ENCODE measurements at places on chromosomes 2 and 18. TPM values are rescaled to one million over a fixed set of nuclear protein-coding genes. Genes with fewer than 3 reads are reported as not detected.

DNA sequence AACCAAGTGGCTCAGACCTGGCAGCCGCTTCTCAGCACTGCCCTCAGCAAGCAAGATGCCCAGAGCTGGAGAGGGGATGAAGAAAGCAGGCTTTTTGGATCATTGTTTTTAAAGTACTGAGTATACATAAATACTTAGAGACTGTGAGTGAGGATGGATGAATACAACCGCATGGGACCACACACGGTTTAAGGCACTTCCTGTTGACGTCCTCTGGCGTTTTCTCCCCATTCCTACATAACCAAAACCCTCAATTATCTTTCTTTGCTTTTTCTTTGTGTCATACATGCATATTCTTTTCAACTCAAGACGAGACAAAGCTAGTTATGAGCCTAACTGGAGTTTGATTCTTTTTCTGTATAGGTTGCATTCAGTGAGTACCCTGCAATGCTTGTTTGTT, 198.4 kb downstream of the GALR1 start:
- no peak for DNase-seq

DNA sequence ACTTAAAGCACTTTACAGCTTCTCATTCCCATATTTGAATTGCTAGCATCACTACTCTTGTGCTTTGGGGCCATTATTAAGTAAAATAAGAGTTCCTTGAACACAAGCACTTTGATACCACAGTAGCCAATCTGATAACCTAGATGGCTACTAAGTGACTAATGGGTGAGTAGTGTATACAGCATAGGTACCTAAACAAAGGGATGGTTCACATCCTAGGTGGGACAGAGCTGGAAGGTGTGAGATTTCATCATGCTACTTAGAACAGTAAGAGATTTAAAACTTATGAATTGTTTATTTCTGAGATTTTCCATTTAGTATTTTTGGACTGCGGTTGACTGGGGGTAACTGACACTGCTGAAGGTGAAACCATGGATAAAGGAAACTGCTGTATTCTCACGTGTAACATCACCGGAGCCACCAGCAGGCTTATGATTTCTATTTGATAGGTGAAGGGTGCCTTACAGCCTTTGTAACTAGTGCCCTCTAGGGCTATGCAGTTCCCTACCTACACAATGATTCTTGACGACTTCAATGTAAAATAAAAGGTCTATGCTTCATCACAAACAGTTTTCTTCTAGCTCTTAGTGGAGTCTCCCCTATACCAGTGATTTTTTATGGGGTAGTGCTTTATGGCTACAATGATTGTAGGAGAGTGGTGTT, 22.1 kb upstream of the CRIM1 start:
- DNase-seq: no peak

DNA sequence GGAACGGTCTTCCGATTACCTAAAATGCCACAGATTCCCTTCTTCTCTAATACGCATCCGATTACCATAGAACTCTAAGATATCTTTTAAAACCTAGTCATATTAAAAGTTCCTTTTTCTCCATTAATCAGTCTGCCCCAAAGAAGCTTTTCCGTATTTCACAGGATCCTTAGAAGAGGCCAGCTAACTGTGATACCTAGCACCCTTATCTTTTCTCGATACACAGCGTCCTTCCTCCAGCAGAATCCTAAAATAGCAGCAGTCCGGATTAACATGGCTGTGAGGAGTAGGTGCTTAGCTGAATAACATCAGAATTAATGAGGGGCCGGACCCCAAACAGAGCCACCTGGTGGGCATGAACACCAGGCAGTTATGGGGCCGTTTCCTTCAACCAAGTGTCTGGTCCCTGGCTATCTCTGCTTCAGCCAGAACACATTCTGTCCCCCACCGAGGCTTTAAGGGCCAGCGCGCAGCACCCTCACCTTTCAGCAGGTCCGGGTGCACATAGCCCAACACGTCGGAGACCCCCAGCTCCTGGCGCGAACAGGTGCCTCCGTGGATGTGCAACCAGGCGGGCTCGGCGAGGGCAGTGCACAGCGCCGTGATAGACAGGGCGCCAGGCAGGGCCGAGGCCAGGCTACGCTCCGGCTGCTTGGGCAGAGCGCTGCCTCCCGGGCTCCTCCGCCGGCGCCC, 995 bp downstream of the TMEM127 start:
- no peak for DNase-seq

- DNase-seq: peak; percentile 51
Measured at GRCh38 chr2:113240150-113240914, 38.4 kb downstream of the PAX8 start.

GRCh38 chr2:212276813-212277212, 261.8 kb downstream of the ERBB4 start:
- DNase-seq: no peak

DNA sequence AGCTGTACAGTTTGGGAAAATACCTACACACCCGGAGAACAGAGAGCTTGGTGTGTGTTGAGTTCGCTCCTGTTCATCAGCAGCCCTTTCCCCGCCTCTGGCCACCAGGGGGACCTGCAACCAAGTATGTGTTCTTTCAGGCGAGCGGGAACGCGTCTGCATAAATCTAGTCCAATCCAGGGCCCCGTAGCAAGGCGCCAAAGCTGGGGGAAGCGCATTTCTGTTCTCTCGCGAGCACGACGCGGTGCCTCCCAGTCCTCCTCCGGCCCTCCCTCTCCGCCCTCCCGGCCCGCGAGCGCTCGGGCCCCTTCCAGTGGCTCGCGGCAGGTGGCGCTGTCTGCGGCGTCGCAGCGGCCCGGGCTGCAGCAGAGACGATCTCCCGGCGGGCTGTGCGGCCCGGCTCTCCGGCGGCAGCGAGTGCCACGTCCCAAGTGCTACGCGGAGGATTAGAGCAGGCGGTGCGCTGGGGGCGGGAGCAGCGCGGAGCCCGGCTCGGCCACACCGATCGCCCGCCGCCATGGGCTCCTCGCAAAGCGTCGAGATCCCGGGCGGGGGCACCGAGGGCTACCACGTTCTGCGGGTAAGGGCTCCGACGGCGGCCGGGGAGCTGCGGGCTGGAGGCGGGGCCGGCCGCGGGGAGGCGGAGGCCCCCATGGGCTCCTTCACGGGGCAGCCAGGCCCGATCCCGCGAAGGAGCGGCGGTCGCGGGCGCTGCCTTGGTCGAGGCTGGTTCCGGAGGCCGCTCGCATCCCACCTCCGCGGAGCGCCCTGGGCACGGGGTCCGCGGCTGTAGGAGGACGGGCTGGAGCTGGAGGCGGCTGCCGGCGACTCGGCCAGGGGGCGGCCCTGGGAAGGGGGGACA, at the start of gene GORASP2:
Gene GORASP2, plus strand, starts transcription at position 430 of the 862 bp plus-strand sequence. Its CDS starts 88 bp downstream, at position 518.
- DNase-seq: peak; percentile 97

- no peak for DNase-seq
Measured at GRCh38 chr2:40470822-40471813, 19.2 kb upstream of the SLC8A1 start.

DNA sequence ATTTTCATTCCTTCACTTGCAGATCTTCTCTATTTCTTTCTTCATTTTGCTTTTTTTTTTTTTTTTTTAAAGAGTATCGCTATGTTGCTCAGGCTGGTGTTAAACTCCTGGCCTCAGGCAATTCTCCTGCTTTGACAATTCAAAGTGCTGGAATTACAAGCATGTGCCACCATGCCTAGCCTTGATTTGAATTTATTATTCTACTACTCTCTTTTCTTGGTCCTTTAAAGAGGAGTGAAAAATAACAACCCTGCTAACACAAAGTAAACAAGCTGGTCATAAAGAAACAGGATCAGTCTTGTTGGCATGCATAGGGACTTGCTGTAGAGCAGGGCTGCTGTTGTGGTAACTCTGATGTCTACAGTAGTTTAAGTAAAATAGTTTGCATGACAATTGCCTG, 1615.3 kb upstream of the ZEB2 start:
- DNase-seq: no peak

HAAO gene
- not detected for total RNA-seq

SRD5A2 gene
- not detected for total RNA-seq

DNA sequence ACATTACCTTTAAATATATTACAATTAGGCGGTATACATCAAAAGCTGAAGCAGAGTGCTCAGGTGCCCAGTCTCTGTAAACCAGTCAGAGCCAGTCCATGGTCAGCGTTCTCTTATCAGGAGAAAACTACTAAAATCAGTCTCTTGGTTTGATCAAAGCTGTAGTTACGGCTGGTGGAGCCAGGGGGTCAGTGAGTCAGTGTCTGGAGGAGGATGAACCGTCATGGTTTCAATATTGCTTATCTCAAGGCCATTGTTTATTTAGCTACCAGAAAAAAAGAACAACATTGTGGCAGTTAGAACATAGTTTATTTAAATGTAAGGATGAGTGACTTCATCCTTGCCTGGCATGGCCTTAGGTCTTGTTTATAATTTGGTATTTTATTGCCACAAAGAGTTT, 71.3 kb upstream of the NYAP2 start:
- peak; percentile 9 for DNase-seq

- DNase-seq: no peak
Measured at GRCh38 chr2:134396493-134396892, 142.6 kb downstream of the MGAT5 start.

GRCh38 chr2:195352581-195352980, 304.4 kb upstream of the SLC39A10 start:
- no peak for DNase-seq

RBBP8 gene
- 5.4 TPM for total RNA-seq

C2orf72 gene
- total RNA-seq: 0.29 TPM

- no peak for DNase-seq
Measured at GRCh38 chr2:228017784-228018183, 146.4 kb downstream of the DAW1 start.

DNA sequence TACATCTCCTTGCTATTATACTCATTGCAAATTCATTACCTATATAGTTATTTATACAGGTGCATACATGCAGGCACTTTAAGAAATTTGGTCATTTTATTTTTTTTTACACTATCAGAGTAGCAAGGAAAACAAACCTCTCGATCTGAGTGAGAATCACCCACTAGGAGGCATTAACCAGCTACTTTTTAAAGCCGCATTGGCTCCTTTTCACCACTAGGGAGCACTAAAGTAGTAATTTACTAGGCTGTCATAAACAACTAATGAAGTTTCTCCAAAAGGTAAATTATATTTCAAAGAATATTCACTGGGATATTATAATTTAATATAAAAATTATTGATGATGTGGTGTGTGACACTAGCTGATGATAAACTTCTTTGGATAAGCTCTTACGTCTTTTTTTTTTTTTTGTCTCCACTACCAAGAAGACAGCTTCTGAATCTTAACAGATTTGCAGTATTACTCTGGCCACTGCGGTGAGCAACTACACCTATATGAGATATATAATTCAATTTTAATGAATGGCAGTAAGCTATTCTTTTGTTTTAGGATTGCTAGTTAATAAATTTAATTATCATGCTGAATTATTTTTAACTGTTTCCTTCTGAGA, 101.9 kb downstream of the NOL4 start:
- DNase-seq: peak; percentile 22

SUMO1 gene
- total RNA-seq: 94.7 TPM

DNA sequence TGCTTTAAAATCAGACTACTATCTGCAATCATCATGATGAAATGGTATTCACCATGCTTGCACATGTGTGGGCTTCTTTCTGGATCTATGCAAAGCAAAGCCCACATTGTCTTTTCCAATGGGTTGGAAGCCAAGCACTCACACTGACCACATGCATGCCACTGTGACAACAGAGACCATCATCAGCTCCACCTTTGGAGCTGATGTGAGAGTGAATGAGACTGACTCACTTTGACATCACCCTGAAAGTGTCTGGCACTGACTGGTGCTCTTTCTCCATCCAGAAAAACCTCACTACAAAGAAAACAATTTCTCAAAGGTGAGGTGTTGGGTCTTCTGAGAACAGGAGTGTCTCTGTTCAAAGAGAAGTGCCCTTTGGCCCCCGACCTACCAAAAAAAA, 4.7 kb downstream of the MYO5B start:
- DNase-seq: no peak

GRCh38 chr2:152518034-152518433, 183.1 kb downstream of the FMNL2 start:
- no peak for DNase-seq

- no peak for DNase-seq
Measured at GRCh38 chr2:228615496-228615895, 434.0 kb upstream of the SPHKAP start.

GRCh38 chr2:223930103-223930976, 14.8 kb downstream of the WDFY1 start:
- DNase-seq: no peak

DNA sequence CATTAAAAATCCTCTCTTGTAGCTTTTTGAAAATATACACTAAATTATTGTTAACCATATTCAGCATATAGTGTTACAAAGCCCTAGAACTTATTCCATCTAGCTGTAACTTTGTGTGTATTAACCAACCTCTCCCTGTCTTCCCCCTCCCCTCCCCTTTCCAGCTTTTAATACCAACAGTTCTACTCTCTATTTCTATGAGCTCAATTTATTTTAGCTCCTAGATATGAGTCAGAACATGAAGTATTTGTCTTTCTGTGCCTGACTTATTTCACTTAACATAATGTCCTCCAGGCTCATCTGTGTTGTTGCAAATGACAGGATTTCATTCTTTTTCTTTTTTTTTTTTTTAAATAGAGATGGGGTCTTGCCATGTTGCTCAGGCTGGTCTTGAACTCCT, 45.1 kb downstream of the GPD2 start:
- no peak for DNase-seq

SAG gene
- total RNA-seq: not detected

MERTK gene
- total RNA-seq: 10.3 TPM

ICA1L gene
- total RNA-seq: 3.6 TPM

GRCh38 chr2:66024391-66024790, 410.5 kb upstream of the MEIS1 start:
- no peak for DNase-seq

SCG2 gene
- 0.29 TPM for total RNA-seq

GRCh38 chr2:2822143-2822542, 491.1 kb upstream of the MYT1L start:
- DNase-seq: no peak

SETBP1 gene
- 1.5 TPM for total RNA-seq

FZD7 gene
- 10.5 TPM for total RNA-seq

- DNase-seq: no peak
Measured at GRCh38 chr2:78351208-78351607, 674.3 kb upstream of the REG3G start.

- no peak for DNase-seq
Measured at GRCh38 chr18:54828281-54828881, at the start of gene RAB27B. Gene RAB27B, plus strand, starts transcription at chr18:54828477. Its CDS starts 49,109 bp downstream, at chr18:54877586.

GRCh38 chr2:148928395-148928794, 53.4 kb downstream of the KIF5C start:
- no peak for DNase-seq

GRCh38 chr2:4628998-4629501, 925.7 kb downstream of the DCDC2C start:
- no peak for DNase-seq

TMEFF2 gene
- not detected for total RNA-seq
